ENCODE measurements at places on chromosomes 6 and 20. TPM values are rescaled to one million over a fixed set of nuclear protein-coding genes. Genes with fewer than 3 reads are reported as not detected.

DNA sequence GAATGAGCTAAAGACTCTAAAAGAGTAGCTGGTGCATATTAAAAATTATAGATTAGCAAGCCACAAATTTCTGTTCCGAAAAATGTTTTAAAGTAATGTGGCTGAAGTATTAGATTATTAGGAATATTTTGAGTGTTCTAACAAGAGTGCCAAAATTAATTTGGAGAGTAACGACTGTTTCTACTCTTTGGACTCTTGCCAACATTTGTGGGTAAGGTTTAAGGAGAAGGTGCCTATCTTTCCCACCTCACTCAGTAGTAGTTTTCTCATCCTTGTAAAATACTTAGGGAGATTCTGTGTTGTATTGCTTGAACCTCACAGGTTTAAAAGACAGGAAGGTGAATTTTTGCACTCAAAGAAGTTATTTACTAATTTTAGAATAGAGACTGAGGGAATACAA lies 5.0 kb downstream of the HSF2 start:
- DNase-seq: no peak

GRCh38 chr6:15433511-15433861 lies 187.6 kb downstream of the JARID2 start:
- no peak for DNase-seq

- no peak for DNase-seq
These were observed 58.6 kb downstream of the TGM2 start for GRCh38 chr20:38106461-38106860.

The MACROD2 gene
- total RNA-seq: 5.4 TPM

The MUC21 gene
- not detected for total RNA-seq

The ESR1 gene
- 1.5 TPM for total RNA-seq

DNA sequence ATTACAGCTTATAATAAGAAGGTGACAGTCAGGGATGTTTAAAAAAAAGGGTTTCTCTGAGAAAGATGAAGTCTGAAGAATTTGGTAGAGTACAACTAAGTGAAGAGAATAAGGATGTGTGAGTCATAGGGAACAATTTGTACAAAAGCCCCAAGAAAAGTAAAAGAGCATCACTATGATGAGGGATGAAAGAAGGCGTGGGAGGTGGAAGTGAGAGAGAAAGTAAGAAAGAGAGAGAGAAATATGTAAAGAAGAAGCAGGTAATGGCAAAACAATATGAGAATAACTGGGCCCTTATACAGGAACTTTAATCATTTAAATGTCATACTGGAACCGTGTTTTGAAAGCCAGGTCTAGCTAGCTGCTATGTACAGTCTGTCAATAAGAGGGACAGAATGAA lies 179.4 kb downstream of the ASCC3 start:
- DNase-seq: no peak

- DNase-seq: peak; percentile 40
These were observed 57.6 kb downstream of the ZNF831 start for GRCh38 chr20:59221049-59221706.

The TCF15 gene
- 16.9 TPM for total RNA-seq

The CFAP61 gene
- total RNA-seq: 24.3 TPM
